ENCODE measurements at places on chromosomes 3 and 15.

- DNase-seq, result peak; percentile 76
These were observed 39.6 kb upstream of the FAM98B start for GRCh38 chr15:38414357-38414756.

- DNase-seq, result no peak
These were observed 439.0 kb upstream of the ADAMTS9 start for GRCh38 chr3:65126527-65127410.

DNA sequence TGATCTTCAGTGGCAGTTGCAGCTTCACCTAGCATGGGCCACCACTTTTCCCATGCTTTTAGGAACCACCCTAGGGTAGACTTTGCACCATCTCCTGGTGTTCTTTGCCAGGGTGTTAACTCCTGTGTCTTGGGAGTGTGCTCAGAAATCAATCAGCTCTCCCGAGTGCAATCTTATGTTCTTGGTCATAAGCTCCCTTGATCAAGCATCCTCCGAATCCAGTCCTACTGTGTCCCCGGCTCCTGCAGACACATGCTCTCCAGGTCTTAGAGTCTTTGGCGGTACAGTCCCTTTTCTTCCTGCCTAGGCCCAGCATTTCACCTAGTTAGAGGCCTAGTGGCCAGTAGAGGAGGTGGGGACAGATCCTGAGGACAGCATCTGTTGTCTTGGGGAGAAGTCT, 74.7 kb upstream of the SYN2 start:
- DNase-seq, result no peak

DNA sequence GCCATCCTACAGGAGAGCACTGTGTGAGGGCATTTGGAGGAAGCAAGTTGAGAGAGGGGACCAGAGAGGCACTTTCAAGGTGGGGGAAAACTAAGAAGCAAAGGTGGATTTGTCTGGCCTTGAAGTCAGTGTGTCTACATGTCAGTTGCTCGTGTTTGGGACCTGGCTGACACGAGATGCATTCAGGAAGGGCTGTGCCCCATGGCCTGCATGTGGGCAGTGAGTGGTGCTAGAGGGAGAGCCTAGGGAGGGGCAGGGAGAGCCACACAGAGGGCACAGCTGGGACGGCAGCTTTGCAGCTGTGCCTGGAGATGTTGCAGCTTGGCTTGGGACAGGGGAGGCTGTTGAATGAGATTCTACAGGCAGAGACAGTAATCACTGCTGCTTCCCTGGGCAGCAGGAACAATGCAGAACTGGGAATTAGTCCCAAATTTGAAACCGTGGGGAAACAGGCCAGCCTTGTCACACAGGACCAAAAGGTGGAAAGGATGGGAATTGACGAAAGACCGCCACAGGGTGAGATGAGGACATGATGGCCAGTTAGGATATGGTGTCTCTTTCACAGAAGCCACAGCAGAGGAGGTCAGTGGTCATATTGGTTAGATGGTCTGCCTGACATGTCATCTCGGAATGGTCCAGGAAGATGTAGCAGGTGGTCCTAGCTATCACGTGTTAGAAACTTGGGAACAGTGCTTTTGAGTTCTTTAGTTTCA, 10.0 kb downstream of the SEC61A1 start:
- DNase-seq, result no peak

DNA sequence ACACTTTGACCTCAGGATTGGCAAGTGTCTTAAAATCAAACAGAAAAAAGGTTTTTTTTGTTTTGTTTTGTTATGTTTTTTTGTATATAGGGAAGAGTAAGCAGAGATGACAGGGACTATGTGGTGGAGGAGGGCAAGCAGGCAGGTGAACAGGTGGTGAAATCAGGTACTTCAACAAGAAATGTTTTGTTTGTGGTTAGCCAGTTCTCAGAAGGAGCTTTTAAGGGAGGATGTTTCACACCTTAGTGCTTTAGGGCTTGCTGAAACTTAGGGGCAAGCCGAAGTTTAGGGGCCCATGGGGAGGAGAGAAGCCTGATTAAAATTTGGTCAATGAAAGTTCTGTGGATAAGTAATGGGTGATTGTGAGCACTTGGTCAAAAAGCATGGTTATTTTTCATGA, 370.7 kb upstream of the SLCO3A1 start:
- no peak for DNase-seq

- no peak for DNase-seq
These were observed 68.1 kb downstream of the CRYGS start for GRCh38 chr3:186476044-186476468.

DNA sequence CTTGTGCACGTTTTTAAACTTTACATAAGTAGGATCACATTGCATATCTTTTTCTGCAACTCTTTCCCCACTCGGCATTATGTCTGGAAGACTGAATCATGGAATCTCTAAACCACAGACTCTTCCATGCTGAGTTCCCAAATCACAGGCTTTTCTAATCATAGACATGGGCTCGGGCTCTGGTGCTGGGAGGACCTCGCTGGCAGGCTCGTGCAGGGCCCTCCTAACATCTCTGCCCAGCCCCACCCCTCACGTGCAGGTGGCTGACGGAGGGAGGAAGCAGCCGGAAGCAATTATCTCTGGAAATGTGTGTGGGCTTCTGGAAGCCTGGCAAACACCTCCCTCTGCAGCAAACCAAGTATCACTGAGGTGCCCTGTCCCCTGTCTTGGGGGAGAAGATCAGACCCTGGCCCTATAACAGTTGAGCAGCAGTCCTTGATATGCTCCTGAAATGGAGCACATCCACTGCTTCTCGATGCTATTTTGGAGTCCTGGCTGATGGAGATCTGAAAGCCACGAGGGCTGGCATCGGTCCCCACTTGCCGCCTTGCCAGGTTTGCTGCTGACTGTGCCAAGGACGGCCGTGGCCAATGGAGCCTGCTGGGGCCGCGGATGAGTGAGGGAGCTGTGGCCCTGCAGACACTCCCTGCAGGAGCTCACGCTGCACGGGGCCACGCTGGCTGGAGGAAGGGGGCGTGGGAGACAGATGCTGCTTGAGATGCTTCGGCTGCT, 4.4 kb upstream of the IQSEC1 start:
- no peak for DNase-seq

DNA sequence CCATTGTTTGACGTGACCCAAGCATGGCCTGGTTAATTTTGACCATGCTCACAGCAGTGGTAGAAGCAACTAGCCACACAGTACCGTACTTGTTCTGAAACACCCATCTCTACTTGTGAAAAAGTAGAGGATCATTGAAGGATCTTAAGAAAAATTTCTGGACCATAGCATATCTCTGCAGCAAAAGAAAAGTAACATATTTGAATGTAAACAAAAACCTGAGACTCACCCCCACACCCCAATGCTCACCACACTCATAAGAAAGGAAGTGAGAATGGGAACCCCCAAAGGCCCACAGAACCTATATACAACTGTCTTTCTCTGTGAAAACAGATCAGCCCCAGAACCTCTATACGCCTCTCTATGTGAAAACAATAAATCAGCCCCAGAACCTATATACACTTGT, 33.8 kb upstream of the TFRC start:
- DNase-seq, result peak; percentile 28

DNA sequence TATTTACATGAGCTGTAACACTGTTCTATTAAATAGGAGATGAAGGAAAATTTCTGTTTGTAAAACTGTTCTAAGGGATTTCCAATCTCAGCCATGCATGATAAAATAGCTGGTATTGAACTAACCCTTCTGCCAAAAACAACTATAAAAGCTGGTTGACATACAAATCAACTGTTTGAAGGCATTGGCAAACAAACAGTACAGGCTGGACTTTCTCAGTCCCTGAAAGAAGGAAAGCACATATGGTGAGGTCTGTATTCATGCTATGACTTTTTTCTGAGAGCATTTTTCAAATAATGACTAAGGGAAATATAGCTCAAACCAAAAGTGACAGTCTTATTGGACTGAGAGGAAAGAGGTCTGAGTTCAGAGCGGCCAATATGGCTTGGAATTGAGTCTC, 117.0 kb upstream of the CCDC54 start:
- no peak for DNase-seq

- DNase-seq, result no peak
These were observed 44.4 kb downstream of the MECOM start for GRCh38 chr3:169618894-169619792.

- DNase-seq, result no peak
These were observed 10.8 kb downstream of the LYSMD4 start for GRCh38 chr15:99722406-99722805.

GRCh38 chr3:53100818-53101466, 29.3 kb downstream of the RFT1 start:
- DNase-seq, result no peak

- no peak for DNase-seq
These were observed 310.9 kb downstream of the MFSD1 start for GRCh38 chr3:159112724-159113123.

DNA sequence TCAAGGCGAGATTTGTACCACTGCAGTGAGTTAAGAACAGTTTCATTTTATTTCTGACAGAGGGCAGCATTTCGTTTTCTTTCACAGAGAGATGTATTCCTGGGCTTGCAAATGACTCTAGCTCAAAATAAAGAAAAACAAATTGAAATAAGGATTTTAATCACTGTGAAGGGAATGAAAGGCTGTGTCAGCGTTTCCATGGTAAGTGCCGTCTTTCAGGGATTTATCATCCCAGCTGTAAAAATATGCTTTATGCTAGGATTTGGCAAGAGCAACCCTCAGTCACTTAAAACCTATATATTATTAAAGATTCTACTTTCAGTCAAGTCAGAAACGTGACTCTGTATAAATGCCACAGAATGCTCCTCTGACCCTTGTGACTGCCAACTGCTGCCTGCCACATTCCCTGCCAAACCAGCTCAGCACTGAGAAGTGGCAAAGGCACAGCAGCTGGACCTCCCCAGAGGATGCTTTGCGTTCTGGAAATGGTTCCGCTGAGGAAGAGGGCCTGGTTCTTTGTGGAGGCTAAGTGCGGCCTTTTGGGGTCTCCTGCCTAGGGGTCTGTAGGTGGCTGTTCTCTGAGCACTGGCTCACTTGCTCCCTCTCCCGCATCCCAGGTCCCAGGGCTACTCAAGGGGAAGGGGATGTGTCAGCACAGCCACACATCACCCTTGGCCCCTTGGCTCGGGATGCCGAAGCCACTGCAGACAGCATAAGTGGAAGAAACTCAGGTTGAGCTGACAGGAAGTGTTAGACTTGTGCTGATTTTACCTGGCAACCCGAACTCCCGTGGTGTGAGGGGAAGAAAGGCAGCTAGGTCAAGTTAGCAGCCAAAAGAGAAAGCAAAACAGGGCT, 56.6 kb upstream of the POMGNT2 start:
- no peak for DNase-seq

Data from suppressor macrophage treated with lipopolysaccharide for 1 hour (primary cell).